ENCODE measurements at places on chromosomes 11 and 22. TPM values are rescaled to one million over a fixed set of nuclear protein-coding genes. Genes with fewer than 3 reads are reported as not detected.

CAPN5 gene
- 34.5 TPM for total RNA-seq

MEI1 gene
- total RNA-seq = 50.3 TPM

NCF4 gene
- total RNA-seq = 2.6 TPM

SERPIND1 gene
- total RNA-seq = not detected

IL10RA gene
- total RNA-seq = 263 TPM

TMEM86A gene
- total RNA-seq = 3.1 TPM

KRTAP5-10 gene
- not detected for total RNA-seq

MDK gene
- 4.5 TPM for total RNA-seq

KCNC1 gene
- total RNA-seq = not detected

LDLRAD3 gene
- 1.2 TPM for total RNA-seq

TECTA gene
- total RNA-seq = 0.56 TPM

SLN gene
- total RNA-seq = not detected

PCSK7 gene
- 397 TPM for total RNA-seq

CNGA4 gene
- total RNA-seq = 0.50 TPM

MGAT3 gene
- 13.7 TPM for total RNA-seq
